ENCODE measurements at places on chromosomes 3 and 15.

DNA sequence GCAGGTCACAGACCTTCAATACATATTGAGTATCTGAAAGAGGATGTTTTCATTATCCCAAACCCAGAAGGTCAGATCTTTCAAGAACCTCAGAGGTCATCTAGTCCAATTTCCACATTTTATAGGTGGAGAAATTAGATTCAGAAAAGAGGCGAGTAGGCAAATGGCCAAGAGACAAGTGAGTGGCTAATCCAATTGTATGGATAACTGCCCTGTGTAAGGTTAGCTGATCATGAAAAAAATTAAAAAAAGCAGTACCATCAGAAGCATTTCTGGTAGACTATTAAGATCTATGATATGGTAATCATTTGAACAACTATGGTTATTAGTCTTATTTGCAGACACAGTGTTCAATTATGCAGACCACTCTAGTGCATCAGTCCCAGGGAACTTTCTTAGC is 660.7 kb upstream of the CFAP20DC start:
- DNase-seq = no peak

GRCh38 chr15:89824607-89824867 is 9.9 kb upstream of the ANPEP start:
- no peak for DNase-seq

GRCh38 chr15:34434627-34435305 is 2.8 kb downstream of the GOLGA8A start:
- no peak for DNase-seq

- DNase-seq = no peak
Observed at GRCh38 chr3:46091046-46091445, 63.8 kb upstream of the XCR1 start.

- DNase-seq = no peak
Observed at GRCh38 chr3:21682206-21682605, 68.8 kb downstream of the ZNF385D start.

- DNase-seq = peak; percentile 31
Observed at GRCh38 chr15:33425142-33425541, 114.4 kb downstream of the RYR3 start.

GRCh38 chr3:187626581-187626980 is 43.6 kb downstream of the SST start:
- DNase-seq = no peak

GRCh38 chr15:38424101-38424552 is 29.8 kb upstream of the FAM98B start:
- no peak for DNase-seq

GRCh38 chr3:160008961-160009360 is 20.3 kb downstream of the IL12A start:
- DNase-seq = no peak

- DNase-seq = no peak
Observed at GRCh38 chr15:34365836-34366235, 1.2 kb downstream of the LPCAT4 start.

DNA sequence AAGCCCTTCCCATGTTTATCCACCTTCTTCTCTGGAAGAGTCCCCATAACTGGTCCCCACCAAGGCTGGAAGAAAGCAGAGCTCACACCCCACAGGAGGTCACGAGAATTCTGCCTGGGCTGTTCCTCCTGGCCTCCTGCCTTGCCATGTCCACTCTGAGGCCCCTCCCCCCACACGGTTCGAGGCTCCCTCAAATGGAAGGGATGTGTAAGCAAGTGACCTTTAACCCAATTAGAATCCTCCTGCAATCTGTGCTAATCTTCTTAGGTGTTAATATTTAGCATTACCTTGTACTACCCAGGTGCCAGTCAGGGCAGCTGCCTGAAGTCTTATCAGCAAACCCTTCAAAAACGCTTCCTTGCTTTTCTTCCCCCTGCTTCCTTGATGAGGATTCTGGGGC is 32.4 kb upstream of the DYNC1LI1 start:
- DNase-seq = no peak

DNA sequence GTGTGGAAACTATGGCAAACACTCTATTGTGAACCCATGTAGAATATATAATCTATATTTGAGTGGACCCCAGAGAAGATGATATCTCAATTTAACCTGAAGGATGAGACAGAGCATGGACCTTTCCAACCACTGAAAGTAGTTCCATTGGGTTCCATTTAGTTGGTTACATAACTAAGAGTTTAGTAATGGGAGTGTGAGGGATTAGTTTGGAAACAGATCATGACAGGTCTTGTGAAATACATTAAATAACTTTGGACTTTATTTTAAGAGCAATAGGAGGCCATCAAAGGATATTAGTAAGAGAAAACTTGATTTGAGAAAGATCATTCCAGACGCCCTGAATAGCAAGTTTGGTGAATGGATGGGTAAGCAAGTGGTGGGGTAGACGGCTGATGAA is 487.2 kb upstream of the ROBO2 start:
- no peak for DNase-seq

- no peak for DNase-seq
Observed at GRCh38 chr3:55564726-55565125, 77.6 kb upstream of the WNT5A start.

- DNase-seq = no peak
Observed at GRCh38 chr15:67613211-67613610, 70.7 kb downstream of the MAP2K5 start.

DNA sequence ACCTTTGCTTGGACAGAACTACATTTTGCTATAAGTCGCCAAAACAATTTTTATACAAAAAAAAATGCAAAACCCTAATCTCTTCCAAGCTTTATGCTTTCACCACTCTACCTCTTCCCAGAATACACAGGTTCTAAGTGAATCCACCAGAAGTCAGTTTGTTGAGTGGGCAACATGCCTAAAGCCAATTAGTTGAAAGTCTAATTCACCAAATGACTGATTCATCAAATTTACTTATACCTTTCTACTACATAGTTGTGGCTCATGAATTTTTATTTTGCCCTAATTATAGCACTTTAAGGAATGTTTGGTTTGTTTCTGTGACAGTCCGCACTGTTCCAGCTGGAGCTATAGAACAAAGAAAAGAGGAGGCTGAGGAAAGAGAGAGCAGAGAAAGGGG is 265.9 kb upstream of the TGFBR2 start:
- DNase-seq = no peak

- DNase-seq = peak; percentile 26
Observed at GRCh38 chr3:101779047-101779821, at the start of gene NXPE3. NXPE3 (plus strand) TSS chr3:101779211; CDS start chr3:101785597, 6,386 bp downstream.

- DNase-seq = no peak
Observed at GRCh38 chr3:62183969-62184368, 189.4 kb downstream of the FEZF2 start.

DNA sequence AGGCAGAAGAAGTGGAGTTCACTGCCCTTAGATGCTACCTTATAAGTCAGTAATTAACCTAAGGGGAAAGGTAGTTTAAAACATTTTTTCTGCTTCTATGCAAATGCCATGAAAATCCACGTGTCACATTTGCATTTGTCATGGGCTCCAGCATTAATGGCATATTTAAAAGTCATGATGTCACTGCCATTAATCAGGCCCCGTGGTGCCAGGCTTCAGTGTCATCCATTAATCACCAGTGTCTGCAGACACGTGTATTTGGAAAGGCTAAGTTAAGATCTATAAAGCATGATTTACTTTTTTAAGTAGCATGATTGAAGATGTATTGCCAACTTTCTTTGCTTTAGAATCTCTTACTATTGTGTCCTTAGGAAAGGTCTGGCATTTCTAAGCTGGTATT is 857.8 kb downstream of the TUSC7 start:
- DNase-seq = no peak

GRCh38 chr3:13556917-13557316 is 8.0 kb downstream of the FBLN2 start:
- DNase-seq = no peak

GRCh38 chr3:64046996-64047594 is 23.8 kb upstream of the PSMD6 start:
- no peak for DNase-seq

DNA sequence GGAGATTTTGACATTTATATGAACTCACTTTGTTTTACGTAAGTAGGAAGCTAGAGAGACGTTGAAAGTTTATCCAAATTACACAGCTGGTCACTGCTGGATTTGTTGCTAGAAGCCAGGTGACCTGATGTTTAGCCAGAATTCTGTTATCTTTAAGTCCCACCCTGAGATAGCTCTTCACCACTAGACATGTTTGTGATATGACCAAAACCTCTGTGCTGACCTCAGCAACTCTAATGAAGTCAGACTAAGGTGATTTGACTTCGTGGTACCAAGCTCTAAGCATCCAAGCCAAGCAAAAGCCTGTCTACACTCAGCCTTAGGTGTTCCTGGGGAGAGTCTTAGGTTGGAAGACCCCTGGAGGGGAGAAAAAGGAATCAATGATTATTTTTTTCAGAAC is 102.4 kb downstream of the ARRDC4 start:
- DNase-seq = no peak

GRCh38 chr3:151301787-151302186 is 14.8 kb downstream of the GPR87 start:
- DNase-seq = no peak

DNA sequence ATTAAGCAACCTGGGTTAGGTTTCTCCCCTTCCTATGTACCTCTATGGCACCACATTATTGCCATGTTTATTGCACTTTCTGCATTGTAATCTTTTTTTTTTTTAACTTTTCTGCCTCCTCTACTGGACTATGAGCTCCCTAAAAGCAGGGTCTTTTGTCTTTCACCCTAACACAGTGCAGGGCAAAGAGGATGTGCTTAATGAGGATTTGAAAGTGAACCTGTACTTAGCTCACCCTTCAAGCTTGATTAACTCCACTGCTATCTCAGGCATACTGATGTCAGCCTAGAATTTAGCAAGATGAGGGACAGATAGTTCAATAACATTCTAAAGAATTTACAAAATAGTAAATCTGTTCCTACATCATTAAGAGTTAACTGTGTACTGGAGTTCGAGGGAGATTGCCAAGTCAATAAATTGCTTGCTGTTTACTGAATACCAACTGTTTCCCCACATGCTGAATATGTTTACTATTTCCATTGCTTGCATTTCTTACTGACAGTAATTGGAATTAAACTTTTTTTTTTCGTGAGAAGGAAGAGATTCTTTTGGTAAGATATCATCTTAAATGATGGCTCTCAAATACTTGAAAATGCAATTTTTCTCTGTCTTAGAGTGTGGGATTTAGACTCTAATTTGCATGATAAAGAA is 15.7 kb upstream of the PPARG start:
- DNase-seq = no peak

DNA sequence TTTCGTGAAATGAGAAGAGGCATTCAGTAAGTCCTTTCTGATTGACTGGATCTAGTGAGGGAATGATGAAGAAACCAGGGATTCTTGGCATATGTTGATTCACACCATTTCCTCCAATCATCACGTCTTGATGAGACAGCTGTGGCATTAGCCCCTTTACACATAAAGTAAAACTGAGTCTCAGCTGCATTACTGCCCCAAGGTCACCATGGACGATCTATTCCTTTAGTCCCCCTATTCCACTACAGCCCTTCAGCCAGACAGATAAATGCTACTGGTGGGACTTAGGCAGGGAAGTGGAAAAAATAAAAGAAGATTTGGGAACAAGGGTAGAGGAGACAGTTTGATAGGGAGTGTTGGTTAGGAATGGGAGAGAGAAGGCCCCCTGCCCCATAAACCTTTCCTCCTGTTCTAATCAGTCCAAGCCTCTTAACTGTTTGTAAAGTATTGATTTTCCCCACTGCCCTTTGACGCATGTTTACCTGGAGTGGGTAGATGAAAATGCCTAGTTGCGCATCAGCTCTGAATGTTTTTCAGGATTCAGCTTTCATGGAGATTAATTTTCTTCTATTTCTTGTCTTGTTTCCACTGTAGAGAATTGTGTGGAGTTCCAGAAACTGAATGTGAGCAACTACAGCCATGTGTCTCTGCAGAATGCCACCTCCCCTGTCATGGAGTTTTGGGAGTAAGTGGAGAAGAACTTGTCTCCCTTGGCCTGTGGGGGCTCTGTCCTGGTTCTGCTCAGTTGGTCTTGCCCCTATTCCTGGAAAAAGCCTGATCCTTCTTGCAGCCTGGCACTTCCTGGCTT is 6.9 kb downstream of the SLC6A11 start:
- DNase-seq = no peak

DNA sequence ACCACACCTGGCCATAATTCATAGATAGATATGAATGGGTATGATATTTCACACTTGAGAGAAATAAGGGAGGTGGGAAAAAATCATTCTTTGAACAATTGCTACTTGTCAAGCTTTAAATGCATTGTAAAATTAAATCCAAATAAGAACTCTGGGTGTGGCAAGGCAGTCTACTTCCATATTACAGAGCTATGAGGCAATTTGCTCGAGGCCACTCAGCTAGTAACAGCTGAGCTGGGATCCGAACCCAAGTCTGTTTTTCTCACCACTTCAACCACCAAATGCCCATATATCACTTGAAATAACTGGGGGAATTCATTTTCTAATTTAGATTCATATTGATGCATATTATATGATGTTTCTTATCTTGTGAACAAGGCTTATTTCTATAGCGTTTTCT is 482.2 kb upstream of the ADAMTS9 start:
- no peak for DNase-seq

- DNase-seq = no peak
Observed at GRCh38 chr15:40756938-40757337, 1.9 kb upstream of the RMDN3 start.

DNA sequence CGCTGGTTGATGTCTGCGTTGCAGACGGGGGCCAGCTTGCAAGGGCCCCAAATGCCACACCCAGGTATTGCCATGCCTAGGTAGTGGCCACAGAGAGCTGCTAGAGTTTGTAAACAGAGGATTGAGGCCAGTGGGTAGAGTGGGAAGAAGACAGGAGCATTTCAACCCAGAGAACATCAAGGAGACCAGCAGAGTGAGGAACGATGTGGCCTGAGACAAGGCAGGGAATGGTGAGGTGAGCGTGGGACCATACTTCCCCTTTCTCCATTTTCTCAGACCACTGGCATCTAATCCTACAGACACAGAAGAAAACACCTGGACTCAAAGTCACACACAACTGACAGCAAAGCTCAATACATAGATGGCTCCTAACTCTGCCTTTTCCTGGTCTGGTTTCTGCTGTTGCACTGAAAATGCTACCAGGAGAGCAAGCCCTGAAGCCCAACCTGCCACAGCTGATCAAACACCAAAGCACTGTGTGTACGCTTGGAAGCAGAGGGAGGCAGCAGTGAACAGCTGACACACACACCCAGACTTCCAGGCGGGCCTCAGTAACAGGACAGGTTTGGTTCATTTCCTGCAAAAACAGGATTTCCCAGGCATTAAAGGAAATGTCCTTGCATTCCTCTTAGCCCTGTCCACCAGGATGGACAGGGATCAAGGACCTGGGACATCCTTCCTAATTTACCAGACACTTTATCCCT is 1.6 kb downstream of the FAM174B start:
- no peak for DNase-seq

Data from kidney epithelial cell (primary cell).